EH (cell line): ENCODE measurements at places on chromosomes 2 and 18.

GRCh38 chr2:227942021-227942420, 70.6 kb downstream of the DAW1 start:
- peak; percentile 12 for DNase-seq

DNA sequence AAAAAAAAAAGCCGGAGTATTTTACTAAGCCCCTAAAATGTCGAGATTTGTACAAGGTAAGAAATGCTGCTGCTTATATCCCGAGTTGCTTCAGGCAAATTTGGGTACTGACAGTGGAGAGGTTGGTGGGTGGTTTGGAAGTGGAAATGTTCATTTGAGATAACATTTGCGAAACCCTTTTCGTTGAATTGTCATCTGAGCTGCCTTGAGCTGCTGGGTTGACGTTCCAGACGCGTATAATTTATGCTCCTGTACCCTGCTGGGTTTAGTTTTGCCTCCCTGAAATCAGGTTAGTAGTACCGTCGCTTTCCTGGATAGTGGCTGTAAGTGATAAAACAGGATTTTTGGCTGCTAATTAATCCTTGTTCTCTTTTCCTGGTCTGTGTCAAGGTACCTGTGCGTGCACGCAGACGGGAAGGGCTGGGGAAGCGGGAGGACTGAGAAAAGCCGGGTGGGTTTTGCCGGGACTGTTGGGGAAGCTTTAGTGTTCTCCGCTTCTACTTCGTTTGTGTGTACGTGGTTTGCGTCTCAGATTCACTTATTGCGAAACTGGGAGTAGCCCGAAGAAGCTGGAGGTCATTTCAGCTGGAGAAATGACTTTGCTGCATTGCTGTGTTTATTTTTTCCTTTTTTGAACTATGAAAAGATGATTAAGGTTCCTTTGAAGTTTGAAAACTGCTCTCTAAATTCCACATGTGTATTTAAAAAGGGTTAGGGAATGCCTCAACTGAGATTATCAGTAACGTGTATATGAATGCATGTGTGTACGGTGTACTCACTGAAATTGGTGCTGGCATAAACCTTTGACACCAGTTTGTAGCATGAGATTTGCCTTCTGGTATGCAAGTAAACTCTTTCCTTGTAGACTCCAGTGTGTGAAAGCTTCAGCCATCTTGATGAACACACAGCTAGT, 709 bp downstream of the UGP2 start:
- DNase-seq = peak; percentile 79

- DNase-seq = no peak
Measured at GRCh38 chr18:45739848-45740247, 15.9 kb downstream of the SLC14A1 start.

GRCh38 chr18:615092-615521, 18.3 kb downstream of the CLUL1 start:
- no peak for DNase-seq

GRCh38 chr2:30781961-30782533, 25.2 kb downstream of the CAPN13 start:
- DNase-seq = no peak

GRCh38 chr2:11829947-11830707, 83.7 kb downstream of the LPIN1 start:
- peak; percentile 97 for DNase-seq

GRCh38 chr2:163248376-163249253, 410.0 kb upstream of the KCNH7 start:
- DNase-seq = no peak

DNA sequence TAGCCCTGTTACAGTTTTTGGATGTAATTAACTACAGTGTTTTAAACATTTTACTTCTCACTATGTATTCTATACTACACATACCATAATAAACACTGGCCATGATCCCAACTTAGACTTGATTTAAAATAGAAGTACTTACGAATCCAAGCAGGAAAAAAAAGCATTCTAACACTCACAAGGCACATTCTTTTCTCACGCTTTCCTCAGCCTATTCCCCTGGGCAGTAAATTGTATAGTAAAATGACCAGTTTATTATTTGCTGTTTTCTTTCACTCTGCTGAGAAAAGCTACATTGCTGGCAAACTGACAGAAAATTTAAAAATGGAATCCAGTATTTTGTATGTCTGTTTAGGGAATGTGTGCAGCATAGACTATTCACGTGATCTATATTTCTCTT, 2.8 kb upstream of the TANC1 start:
- DNase-seq = no peak

DNA sequence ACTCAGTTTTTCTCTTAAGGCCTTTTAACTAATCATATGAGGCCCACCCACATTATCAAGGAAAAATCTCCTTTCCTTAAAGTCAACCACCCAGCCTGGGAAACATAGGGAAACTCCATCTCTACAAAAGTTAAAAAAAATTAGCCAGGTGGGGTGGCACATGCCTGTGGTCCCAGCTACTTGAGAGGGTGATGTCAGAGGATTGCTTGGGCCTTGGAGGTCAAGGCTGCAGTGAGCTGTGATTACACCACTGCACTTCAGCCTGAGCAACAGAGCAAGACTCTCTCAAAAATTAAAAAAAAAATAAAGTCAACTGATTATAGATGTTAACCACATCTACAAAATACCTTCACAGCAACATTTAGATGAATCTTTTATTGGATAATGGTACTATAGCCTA, 5.8 kb downstream of the DPYSL5 start:
- DNase-seq = no peak

GRCh38 chr2:182280118-182280517, 146.7 kb downstream of the PDE1A start:
- peak; percentile 54 for DNase-seq

GRCh38 chr2:85635636-85636035, 19.6 kb downstream of the USP39 start:
- DNase-seq = peak; percentile 18

DNA sequence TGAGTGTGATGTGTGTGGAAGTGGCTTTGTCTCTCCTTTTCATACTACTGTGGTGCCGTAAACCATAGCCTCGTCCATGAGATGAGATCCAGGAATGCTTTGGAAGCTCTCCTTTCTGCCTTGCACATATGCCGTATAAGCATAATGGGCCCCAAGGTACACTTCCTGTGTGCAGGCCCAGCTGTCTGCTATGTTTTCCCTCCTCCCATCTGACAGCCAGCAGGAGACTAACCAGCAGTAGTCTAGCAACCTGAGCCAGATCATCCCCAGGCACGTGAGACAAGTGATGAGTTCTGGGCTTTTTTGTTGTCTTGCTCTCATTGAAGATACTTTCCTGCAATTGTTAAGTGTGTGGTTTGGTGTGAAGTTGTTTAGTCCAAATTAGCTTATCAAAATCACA, 555.5 kb upstream of the LRRTM4 start:
- no peak for DNase-seq

DNA sequence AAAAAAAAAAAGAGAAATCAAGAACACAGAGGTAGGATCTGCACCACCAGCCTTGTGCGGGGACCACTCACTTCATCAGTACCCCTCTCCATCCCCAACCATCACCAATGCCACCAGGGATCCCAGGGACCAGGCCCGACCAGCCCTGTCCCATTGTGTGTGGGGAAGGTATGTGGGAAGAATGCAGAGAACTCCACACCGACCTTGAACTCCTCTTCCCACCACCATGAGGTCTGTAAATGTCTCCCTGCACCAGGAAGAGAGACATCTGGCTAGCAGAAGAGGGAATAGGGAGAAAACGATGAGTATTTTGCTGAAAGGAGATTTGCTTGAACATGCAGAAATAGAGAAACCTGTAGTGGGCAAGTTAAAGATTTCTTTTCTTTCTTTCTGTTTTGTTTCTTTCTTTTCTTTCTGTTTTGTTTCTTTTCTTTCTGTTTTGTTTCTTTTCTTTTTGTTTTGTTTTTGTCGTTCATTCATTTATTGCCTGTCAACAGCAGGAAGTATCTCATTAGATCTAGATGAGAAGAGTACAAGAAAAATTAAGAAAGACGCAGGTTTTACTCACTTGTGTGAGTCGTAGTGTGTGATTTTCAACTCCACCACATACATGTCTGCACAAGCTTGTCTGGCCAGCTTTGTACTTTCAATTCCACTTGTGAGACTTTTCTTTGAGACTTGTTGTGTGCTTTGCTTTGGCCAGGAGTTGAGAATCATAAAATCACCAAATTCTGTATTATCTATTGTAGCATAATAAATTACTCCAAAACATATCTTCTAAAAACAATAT, 179.8 kb upstream of the HAAO start:
- peak; percentile 52 for DNase-seq

GRCh38 chr2:56313500-56313921, 129.7 kb downstream of the CCDC85A start:
- DNase-seq = peak; percentile 15

GRCh38 chr2:31260870-31261269, 26.9 kb downstream of the EHD3 start:
- no peak for DNase-seq

- no peak for DNase-seq
Measured at GRCh38 chr2:239834143-239834542, 191.0 kb downstream of the NDUFA10 start.

DNA sequence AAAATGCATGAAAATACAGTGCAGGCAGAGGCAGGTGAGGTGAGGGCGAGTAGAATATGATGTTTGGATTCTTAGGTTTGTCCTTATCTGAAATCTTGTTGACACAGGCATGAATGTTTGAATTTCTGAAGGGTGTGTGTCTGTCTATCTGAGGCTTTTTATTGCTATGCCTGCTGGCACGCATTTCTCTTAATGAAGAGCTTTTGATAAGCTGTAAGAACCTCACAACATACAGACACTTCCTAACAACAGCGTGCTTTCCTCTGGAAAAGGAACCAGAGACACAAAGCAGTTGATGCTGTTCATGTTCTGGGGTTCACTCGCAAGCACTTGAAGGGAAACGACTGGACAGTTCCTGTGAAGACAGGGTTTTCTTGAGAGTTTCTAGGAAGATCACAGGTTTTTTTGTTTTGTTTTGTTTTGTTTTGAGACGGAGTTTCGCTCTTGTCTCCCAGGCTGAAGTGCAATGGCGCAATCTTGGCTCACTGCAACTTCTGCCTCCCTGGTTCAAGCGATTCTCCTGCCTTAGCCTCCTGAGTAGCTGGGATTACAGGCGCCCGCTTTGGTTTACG, 33.3 kb upstream of the CABLES1 start:
- no peak for DNase-seq

- no peak for DNase-seq
Measured at GRCh38 chr18:77130229-77131099, 2.1 kb downstream of the MBP start.

- DNase-seq = peak; percentile 36
Measured at GRCh38 chr2:8539743-8540551, 141.9 kb upstream of the ID2 start.

- DNase-seq = no peak
Measured at GRCh38 chr2:2834105-2834504, 503.0 kb upstream of the MYT1L start.

DNA sequence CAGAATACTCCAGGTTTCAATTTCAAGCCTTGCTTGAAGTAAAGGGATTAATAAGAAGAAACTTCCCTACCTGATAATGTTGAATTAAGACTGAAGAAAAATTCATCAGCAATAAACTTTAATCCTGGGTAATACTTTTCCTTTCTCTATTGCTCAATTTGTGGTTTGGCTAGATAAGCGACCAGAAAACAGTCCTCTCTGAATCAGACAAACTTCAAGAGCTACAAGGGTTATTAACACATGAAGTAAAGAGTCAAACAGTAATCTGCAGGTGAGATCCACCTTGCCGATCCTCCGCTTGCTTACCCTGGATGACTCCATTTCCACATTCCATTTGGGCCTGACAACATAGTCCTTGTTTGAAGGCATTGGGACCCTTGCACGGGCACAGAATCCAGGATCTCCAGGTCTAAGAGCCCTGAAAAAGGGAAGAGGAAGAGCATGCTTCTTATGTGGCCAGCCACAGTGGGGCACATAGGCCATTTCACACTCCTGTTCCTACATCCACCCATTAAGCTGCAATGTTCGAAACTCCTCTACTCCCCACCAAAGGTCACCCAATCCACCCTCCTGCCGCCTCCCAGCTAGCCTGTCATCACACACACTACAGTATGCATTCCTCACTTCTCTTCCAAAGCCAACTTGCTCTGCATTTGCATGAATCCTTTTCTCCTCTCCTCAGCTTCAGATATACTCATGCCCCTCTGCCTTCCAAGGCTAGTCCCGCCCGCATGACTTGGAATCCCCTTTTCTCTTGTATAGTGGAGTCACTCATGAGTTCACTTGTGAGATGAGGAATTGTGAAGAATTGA, 39.8 kb downstream of the IWS1 start:
- DNase-seq = no peak

DNA sequence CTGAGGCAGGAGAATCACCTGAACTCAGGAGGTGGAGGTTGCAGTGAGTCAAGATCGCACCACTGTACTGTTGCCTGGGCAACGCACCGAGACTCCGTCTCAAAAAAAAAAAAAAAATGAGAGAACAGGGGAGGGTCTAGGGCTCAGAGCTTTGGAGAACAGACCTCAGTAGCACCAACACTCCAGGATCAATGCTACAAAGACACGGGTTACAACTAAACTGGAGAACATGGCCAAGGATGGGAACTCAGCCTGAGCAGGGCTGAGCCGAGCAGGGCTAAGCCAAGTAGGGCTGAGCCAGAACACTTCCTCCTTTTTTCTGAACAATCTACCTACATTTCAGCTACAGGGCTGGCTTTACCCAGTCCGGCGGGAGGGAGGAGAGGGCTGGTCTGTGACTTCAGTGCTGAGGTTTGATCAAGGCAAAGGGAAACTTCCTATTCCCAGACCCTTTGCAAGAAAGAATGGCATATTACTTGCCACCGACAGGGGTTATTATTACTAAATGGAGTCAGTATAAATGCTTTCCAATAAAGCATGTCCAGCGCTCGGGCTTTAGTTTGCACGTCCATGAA, 2.9 kb upstream of the CASP8 start:
- no peak for DNase-seq

DNA sequence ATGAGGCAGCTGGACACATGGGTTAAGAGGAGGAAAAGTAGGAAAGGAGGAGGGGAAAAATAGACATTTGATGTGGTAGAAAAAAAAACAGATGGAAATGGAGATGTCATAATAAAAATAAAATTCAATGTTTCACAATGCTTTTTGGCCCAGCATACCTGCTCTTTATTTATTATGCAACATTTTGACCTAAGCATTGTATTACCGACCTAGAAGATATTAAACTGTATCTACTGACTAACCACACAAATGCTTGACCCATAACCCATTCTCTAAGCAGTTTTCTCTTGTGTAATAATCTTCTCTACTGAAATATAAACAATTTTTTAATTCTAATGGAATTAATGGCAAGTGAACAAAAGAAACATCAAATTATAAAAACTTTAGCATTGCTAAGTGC, 362.3 kb downstream of the FBXO15 start:
- peak; percentile 40 for DNase-seq

GRCh38 chr2:179550214-179550613, 285.6 kb upstream of the SESTD1 start:
- DNase-seq = no peak
